ENCODE measurements at places on chromosomes 1 and 21. TPM values are rescaled to one million over a fixed set of nuclear protein-coding genes. Genes with fewer than 3 reads are reported as not detected.

PDC gene
- not detected for total RNA-seq

JAM2 gene
- not detected for total RNA-seq

LAX1 gene
- total RNA-seq, result not detected

MAN1C1 gene
- 0.21 TPM for total RNA-seq

HPDL gene
- 4.4 TPM for total RNA-seq

ZZZ3 gene
- 16.1 TPM for total RNA-seq

KRTAP19-3 gene
- not detected for total RNA-seq

GJB3 gene
- 15.6 TPM for total RNA-seq

NCAM2 gene
- total RNA-seq, result not detected

RHEX gene
- total RNA-seq, result not detected

BARHL2 gene
- not detected for total RNA-seq

GRHL3 gene
- total RNA-seq, result 0.92 TPM

ENO1 gene
- 2,894 TPM for total RNA-seq

TNFRSF4 gene
- not detected for total RNA-seq

HAO2 gene
- total RNA-seq, result not detected

TMIGD3 gene
- total RNA-seq, result not detected

FOXO6 gene
- 0.49 TPM for total RNA-seq

FNBP1L gene
- total RNA-seq, result 27.2 TPM

LAD1 gene
- total RNA-seq, result 0.93 TPM

IFT25 gene
- total RNA-seq, result 29.9 TPM

DCST2 gene
- total RNA-seq, result 0.17 TPM

UBIAD1 gene
- 14.8 TPM for total RNA-seq

NBPF12 gene
- 6.7 TPM for total RNA-seq

OVAAL gene
- total RNA-seq, result 0.09 TPM

NID1 gene
- 7.7 TPM for total RNA-seq

INSRR gene
- total RNA-seq, result not detected

TFAP2E gene
- 0.56 TPM for total RNA-seq

S100A7 gene
- not detected for total RNA-seq

NFASC gene
- total RNA-seq, result 1.5 TPM

FAM229A gene
- 4.2 TPM for total RNA-seq

AUNIP gene
- 6.7 TPM for total RNA-seq

PLD5 gene
- total RNA-seq, result 1.7 TPM

COL9A2 gene
- 0.17 TPM for total RNA-seq

SUMO3 gene
- total RNA-seq, result 70.0 TPM

TTC39A gene
- 1.7 TPM for total RNA-seq

CLIC6 gene
- 0.07 TPM for total RNA-seq

GNAI3 gene
- total RNA-seq, result 5.4 TPM

FMO3 gene
- not detected for total RNA-seq

MCL1 gene
- 195 TPM for total RNA-seq

EPS8L3 gene
- 0.47 TPM for total RNA-seq

TFF1 gene
- 26.5 TPM for total RNA-seq

FAM177B gene
- total RNA-seq, result not detected

AMY2A gene
- not detected for total RNA-seq

SPRR3 gene
- total RNA-seq, result not detected

IL20 gene
- not detected for total RNA-seq

RHD gene
- total RNA-seq, result not detected

CRNN gene
- total RNA-seq, result not detected

HPCA gene
- 0.66 TPM for total RNA-seq

Data from A549 treated with GW870086 at 1 μM for 4 hours (cell line).